ENCODE measurements at places on chromosomes 3 and 15.

DNA sequence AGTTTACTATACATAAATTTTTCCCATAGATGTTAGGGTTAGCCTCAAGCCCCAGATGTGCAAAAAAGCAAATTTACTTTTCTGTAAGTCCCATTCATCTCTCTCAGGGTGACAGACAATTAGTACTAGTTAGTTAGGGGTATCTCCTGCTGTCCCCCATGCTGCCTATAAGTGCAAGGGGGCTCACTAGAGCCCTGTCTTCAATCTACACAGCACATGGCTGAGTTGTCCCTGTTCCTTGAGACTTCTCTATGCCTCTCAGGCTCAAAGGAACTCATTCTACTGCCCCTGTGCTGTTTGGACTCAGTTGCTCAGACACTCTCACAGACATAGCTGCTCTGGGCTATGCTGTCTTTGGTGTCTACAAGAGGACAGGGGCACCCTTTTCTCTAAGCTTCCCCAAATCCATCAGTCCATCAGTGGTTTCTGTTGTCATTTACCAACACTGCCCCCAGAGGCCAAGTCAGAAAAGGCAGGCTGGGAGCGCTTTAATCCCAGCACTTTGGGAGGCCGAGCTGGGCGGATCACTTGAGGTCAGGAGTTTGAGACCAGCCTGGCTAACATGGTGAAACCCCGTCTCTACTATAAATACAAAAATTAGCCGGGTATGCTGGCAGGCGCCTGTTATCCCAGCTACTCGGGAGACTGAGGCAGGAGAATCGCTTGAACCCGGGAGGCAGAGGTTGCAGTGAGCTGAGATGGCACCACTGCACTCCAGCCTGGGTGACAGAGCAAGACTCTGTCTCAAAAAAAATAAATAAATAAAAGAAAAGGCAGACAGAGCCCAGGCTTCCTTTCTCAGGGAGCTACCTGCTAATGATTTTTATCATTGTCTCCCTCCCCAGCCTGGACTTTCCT lies 31.4 kb upstream of the PRTG start:
- no peak for DNase-seq

GRCh38 chr15:38864827-38865581 lies 300.4 kb upstream of the RASGRP1 start:
- DNase-seq: no peak

GRCh38 chr3:5874931-5875341 lies 687.4 kb downstream of the EDEM1 start:
- DNase-seq: no peak

DNA sequence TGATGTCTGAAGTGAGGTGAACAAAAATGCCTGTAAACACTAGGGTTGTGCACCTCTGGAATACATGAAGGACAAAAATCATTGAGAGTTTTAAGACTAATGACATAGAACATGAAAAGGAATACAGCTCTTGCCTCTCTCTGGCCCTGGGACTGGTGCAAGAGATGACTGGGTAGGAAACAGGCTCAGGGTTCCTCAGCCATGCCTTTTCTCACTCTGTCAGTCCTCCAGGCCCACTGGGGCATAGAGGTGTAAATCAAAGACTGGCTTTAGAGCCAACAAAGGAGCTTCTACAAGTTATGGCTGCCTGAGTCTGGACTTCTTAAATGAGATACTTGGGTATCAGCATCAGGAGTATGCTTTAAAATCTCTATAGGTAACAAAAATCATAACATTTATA lies 554.7 kb upstream of the KCNMB2 start:
- no peak for DNase-seq

DNA sequence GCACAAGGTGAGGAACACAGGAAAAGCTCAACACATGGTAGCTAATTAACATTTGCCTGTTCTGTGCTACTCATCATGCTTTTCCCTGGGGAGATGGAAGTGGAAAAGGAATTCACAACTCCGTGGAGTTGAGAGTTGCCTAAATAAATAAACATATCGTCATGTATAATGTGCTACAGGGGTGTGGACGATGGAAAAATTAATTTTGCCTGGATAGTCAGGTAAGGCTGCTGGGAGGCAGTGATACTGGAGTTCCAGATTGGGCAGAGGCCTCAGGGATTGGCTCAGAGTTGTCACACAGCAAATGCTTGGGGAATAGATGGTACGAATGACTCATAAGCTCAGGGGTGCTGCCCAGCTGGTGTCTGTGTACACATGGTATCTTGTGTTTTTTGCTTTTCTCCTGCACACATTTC lies 3.1 kb upstream of the ABHD6 start:
- DNase-seq: no peak

- no peak for DNase-seq
Observed at GRCh38 chr15:101522091-101522490, 32.6 kb upstream of the PCSK6 start.

- DNase-seq: no peak
Observed at GRCh38 chr3:9036404-9037131, 73.3 kb upstream of the RAD18 start.

DNA sequence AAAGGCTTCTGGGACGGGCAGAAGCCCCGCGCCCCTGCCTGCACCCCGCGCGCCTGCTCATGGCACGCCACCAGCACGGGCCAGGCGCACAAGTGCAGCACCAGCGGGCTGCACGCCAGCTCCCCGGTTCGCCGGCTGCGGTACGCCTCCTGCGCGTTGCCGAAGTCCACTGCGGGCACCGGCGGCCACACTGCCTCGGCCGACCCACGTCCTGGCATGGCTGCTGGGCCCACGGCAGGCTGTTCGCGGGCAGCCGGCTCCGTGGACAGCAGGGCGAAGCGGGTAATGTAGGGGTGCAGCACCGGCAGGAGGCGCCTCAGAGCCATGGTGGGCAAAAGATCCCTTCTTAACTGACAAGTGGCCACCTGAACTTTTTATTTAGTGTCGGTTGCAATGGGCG lies 34.8 kb downstream of the MCCC1 start:
- no peak for DNase-seq

DNA sequence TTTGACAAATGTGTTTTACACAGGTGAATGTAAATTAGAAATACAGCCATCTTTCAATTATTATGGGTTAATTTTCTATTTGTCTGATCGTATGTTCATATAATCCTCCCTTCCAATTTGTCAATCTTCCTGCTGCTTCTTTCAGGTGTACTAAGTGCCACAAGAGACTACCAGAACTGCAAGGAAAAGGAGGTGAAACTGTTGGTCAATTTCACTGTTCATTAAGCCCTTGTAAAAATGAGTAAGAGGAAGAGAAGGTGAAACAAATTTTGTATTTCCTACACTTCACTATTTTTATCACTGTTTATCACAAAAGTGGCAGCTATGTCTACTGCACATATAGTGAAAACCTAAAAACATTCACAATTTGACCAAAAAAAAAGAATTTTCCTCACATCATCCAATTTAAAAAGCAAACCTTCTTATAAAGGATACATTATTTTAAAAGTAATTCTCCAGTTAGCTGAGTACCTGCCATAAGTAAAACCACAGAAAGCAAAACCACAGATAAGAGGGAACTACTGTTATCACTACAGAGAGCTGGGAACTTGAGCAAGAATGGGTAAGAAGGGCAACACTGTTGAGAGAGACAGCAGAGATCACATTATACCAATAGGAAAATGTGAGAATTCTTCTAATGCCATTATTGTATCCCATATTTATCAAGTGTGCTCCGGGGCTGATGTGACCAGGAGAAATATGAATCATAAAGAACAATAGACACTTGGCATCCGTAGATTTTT lies 163.0 kb downstream of the TBC1D5 start:
- no peak for DNase-seq

DNA sequence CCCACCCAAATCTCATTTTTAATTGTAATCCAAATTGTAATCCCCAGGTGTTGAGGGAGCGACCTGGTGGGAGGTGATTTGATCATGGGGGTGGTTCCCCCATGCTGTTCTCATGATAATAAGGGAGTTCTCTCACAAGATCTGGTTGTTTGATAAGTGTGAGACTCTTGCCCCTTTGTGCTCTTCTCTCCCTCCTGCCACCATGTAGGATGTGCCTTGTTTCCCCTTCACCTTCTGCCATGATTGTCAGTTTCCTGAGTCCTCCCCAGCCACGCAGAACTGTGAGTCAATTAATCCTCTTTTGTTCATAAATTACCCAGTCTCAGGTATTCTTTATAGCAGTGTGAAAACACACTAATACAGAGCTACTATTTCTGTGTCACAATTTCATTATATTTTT lies 88.7 kb downstream of the NCEH1 start:
- DNase-seq: no peak

DNA sequence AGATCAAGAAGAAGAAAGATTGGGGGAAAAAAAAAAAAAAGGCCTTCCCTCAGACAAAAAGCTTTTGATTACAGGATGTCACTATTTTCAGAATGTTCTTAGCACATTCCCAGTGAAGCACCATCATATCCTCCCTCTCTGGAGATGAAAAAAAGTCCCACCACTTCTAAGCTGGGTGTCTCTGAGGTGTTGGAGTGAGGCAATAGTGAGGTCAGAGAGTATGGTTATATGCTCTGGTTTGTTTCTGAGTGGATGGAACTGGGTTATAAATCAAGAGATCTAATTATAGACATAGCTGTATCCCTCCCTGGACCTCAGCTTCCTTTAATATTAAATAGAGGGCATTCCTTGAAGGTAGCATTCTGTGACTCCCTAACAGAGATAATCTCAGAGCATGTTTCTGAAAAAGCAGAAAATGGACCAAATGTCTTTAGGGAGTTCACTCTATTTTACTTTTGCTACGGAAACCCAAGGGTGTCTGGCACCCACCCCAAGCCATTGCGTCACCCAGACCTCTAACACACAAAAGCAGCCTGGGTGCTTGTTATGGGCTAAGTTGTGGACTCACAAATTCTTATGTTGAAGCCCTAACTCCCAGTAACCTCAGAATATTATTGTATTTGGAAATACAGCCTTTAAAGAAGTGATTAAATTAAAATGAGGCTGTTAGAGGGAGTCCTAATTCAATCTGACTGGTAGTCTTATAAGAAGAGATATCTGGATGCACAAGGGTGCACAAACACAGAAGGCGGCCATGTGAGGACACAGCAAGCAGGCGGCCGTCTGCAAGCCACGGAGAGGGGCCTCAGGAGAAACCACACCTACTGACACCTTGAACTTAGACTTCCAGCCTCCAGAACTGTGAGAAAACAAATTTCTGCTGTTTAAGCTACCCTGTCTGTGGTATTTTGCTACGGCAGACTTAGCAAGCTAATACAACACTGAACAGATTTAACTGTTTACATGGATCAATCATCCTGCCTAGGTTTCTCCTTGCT lies 81.5 kb downstream of the MB21D2 start:
- DNase-seq: no peak

GRCh38 chr3:134904776-134905646 lies 110.0 kb downstream of the EPHB1 start:
- DNase-seq: no peak

- no peak for DNase-seq
Observed at GRCh38 chr3:98574132-98574531, 19.3 kb downstream of the CPOX start.

DNA sequence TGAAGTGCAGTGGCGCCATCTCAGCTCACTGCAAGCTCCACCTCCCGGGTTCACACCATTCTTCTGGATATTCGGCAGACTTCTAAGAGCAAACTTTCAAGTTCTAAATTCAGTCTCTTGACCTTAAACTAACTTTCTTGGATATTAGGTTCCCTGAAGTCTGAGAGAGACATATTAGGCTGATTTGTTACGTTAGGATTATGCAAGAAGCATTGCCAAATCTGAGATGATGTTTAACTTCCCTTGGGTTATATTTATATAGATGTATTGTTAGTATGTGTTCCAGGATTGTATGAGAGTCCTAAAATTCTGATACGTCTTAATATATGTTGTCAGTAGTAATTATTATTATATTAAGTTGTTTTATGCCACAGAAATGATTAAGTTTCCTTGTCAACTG lies 80.1 kb downstream of the SLC6A1 start:
- no peak for DNase-seq

DNA sequence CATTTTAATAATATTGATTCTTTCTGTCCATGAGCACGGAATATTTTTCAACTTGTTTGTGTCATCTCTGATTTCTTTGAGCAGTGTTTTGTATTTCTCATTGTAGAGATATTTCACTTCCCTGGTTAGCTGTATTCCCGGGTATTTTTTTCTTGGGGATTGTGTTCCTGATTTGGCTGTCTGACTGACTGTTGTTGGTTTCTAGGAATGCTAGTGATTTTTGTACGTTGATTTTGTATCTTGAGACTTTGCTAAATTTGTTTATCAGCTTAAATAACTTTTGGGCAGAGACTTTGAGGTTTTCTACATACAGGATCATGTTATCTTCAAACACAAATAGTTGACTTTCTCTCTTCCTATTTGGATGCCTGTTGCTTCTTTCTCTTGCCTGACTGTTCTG lies 418.8 kb upstream of the ALCAM start:
- no peak for DNase-seq

DNA sequence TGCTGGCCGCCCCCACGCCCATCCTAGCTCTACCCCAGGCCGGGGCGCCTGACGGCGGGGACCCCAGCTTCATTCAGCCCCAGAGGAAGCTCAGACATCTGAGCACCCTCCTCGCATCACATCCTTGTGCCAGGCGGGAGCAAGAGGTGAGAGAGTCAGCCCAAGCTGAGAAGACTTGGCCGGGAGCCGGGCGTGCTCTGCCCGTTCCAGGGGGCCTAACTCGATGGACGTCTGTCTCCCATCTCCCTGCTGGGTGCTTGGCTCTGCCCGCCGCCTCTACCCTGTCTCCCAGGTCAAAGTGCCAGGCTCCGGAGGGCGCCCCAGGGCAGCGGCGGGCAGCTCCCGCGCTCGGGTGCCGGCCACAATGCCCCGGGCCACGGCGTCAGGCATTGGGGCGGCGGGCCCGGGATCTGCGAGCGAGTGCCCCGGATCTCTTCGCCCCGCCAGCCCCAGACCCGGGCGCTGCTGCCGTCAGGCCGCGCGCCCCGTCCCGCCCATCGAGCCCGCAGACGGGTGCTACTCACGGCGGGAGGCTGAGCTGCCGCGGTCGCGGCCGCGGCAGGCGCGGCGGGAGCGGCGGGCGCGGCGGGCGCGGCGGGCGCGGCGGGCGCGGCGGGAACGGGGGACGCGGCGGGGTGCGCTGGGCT lies 388 bp downstream of the DAPK2 start:
- DNase-seq: no peak

GRCh38 chr3:60403866-60404265 lies 847.4 kb downstream of the FHIT start:
- DNase-seq: no peak

GRCh38 chr3:185726254-185726967 lies 98.4 kb downstream of the IGF2BP2 start:
- no peak for DNase-seq

- DNase-seq: no peak
Observed at GRCh38 chr3:32411442-32411841, 19.8 kb downstream of the CMTM7 start.

DNA sequence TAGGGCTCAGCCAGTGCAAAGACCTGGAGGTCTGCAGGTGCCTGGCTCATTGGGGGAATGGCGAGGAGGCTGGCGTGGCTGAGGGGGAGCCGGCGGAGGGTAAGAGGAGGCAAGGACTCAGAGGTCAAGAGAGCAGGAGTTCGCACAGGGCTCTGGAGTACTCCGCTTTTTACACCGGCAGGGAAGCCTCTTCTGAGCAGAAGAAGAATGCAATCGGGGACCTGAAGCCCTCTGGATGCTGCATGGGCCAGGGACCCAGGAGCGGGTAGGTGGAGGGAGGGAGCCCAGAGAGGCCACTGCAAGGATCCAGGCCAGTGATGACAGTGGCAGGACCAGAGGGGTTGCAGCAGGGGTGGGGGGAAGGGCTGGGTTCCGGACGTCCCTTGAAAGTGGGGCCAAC lies 70.4 kb upstream of the TAMM41 start:
- DNase-seq: no peak

All from cortex of kidney (tissue), 1 donor.